ENCODE measurements at places on chromosomes 13 and 19.
A peak's percentile ranks its signal among the peaks of the same experiment; 100 is the strongest.

DNA sequence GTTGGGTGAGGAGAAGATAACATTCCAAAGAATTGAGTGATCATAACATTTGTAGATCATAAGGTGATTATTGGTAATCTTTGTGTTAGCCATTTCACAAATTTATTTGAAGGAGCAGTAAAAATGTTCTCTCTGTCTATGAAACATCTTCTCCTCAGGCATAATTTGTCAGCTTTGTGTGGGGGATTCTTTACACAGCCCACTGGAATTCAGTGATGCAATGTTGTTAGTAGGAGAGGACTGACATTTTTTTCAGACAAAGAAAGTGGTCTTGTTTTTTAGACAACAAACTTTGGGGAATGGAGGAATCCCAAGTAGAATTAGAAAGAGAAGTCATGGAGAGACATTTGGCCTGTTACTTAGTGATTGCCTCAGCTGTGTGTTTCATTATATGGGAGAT lies 100.3 kb downstream of the ITGBL1 start:
- DNase-seq = no peak

DNA sequence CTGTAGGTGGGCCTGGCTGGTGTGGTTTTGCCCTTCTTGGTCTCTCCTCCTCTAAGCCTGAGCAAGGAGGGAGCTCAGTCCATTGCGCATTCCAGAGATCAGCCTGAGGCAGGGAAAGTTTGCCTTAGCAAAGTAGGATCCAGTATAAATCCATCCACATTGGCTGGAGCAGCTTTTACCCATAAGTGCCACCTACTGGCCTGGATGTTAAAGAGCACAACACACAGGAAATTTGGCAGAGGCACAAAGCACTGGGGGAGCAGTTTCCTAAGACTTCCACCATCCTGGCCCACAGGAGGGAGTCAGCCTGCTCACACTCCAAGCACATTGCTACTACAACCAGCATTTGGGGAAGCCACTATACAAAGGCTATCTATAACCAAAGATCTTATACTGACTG lies 1124.2 kb downstream of the SLITRK1 start:
- no peak for DNase-seq

GRCh38 chr13:106183410-106184065 lies 351.9 kb downstream of the EFNB2 start:
- no peak for DNase-seq

DNA sequence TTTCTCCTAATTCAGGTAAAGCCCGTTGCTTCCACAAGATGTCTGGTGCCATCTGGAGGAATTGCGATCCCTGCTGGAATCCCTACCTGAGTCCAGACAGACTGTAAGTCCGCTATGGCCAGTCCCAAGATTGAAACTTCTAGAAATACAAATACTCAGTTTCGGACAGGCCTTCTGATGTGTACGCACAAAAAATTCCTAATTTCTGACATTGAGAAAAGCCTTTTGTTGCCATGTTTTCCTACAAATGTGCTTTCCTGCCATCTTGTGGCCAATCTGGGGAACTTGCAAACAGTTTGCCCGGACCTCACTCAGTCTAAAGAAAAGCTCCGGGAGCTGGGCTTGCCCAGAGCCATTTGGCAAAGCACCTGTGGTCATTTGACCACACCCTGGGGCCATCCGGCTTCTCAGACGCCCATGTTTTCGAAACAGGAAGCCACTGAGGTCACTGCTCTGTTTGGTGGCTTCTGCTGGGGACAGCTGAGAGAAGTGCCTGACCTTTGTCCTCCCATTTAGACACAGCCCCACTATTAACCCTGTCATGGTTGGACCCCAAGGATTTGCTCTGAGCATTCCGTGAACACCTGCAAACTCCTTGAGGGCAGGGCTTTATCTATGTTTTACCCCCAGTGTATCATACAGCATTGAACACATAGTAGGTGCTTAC lies 79.4 kb downstream of the SLC15A1 start:
- DNase-seq = peak; percentile 48

DNA sequence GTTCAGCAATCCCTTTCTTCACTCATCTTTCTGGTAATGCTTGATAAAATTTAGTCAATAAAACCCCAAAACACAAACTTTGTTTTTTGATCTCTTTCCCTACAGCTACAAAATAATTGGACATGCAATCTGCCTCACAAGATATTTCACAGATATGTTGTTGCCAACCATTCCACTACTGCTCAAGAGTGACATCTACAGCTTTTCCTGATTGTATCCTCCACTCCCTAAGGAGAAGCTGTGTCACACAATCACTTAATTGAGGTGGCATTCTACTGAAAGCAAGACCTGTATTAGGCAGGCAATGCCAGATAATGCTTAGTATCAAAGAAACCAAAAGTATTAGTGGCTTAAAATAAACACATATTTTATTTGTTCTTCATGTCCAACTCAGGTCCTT lies 1646.2 kb upstream of the SPRY2 start:
- no peak for DNase-seq

DNA sequence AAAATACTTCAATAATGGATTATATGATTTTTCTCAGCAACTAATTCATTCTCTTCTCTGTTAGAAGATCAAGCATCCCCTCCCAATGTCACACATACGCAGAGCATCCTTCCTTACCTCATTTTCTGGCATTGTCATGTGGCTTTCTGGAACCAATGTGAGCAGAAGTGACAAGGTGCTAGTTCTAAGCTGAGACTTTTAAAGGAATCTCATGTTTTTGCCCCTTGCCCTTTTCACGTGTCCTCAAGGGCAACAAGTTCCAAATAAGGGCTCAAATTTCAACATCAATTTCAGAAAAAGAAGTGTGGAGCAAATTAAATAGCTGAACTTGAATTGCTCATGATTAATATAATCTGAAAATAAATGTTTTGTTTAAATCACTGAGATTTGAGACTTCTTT lies 4.6 kb upstream of the PRR20A start:
- no peak for DNase-seq

DNA sequence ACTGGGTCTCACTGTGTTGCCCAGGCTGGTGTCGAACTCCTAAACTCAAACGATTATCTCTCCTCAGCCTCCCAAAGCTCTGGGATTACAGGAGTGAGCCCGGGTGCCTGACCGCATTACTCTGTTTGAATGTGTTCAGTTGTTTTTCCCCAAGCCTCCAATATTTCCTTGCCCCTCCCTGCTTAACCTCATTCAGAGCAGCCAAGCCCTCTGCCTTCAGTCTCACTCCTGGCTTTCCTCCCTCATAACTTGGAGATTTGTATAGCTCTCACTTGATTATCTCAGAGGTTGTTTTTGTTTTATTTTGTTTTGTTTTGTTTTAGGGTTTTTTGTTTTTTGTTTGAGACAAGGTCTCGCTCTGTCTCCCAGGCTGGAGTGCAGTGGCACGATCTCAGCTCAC lies 11.4 kb downstream of the EPHX3 start:
- no peak for DNase-seq

DNA sequence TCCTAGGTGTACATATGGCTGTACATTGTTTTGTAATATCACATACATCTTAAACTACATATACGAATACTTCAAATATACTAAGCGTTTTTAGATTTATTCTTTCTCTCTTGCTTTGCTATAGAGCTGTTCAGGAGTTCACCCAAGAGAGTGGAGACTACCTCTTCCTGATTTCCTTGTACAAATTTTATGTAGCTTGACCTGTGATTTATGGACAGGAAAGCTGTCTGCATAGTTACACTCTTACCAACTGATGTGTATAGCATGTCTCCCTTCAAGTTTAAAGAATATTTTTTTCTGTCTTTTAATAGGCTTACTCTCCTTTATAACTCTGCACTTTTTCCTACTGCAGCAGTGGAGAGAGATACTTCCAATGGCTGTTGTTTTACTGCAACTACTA lies 428.7 kb downstream of the NDFIP2 start:
- DNase-seq = no peak

- DNase-seq = no peak
Measured at GRCh38 chr19:32403291-32403995, 2.1 kb upstream of the DPY19L3 start.

DNA sequence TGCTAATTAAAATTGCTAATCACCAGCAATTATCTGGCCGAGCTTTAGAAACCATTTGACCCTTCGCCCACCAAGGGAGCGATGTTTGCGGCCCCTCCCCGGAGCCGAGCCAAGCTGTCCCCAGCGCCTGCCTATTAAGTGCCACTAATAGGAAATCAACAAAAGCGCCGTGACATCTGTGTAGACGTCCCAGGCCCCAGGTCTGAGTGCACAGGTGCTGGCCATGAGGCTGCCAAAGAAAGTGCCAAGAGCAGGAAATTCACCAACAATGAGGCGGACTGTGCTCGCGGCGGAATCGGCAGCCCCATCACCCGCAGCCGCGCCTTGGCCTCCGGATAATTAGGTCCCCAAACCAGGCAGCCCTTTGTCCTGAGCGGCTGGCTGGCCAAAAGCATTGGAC lies 44.5 kb upstream of the SPACA7 start:
- no peak for DNase-seq

GRCh38 chr13:108960006-108960405 lies 330.6 kb downstream of the MYO16 start:
- DNase-seq = no peak

- DNase-seq = no peak
Measured at GRCh38 chr13:43830497-43830881, 43.7 kb upstream of the ENOX1 start.

DNA sequence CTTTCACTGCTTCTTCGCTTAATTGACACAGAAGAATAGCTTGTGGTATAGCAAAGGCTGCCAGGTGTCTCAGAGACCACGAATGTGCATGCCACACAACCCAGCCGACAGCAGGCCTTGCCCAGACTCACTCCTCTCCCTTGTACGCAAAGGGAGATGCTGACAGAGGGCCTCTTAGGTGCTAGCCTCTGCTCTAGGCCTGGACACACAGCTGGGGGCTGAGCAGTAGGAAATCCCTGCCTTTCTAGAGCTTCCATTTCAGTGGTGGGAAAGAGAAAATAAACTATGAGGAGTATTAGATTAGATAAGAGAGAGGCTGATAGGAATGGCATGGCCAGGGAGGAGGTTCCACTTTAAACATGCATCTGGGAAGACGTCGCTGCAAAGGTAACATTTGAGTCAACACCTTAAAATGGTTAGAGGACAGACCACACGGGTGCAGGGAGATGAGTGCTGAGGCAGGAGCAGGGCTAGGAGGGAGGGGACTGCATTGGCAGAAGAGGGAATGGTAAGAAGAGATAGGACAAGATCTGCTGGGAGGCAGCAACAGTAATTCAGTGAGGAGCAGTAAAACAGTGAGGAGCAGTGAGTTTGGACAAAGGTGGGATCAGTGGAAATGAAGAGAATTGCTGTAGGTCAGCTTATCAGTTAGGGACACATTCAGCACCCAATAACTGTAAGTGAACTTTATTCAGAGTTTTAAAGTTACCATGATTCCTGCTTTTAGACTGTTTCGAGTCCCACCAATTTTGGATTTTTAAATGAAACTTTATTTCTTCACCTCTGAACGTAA lies 100.0 kb downstream of the RNF17 start:
- no peak for DNase-seq

GRCh38 chr13:99516153-99516929 lies 15.1 kb downstream of the TM9SF2 start:
- no peak for DNase-seq

- no peak for DNase-seq
Measured at GRCh38 chr13:51481656-51482055, 28.8 kb upstream of the INTS6 start.

DNA sequence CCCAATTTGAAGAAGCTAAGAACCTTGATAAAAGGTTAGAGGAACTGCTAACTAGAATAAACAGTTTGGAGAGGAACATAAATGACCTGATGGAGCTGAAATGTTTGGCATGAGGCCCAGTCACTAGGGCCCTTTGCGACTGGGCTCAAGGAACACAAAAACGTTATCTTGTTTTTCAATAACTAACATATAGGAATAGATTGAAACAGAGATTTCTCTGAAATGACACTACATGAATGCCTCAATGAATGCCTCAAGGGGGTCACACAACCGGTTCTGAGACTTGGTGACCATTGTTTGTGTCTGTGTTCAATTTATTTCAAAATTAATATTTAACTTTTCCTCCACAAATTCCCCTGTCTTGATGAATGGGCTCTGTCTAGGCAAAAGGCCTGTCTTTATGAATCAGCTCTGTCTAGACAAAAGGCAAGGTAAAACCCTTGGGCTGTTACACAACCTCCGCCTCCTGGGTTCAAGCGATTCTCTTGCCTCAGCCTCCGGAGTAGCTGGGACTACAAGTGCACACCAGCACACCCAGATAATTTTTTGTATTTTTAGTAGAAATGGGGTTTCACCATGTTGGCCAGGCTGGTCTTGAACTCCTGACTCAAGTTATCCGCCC lies 932 bp upstream of the ZNF486 start:
- no peak for DNase-seq

GRCh38 chr13:52852444-52852843 lies 4.0 kb upstream of the PCDH8 start:
- no peak for DNase-seq

DNA sequence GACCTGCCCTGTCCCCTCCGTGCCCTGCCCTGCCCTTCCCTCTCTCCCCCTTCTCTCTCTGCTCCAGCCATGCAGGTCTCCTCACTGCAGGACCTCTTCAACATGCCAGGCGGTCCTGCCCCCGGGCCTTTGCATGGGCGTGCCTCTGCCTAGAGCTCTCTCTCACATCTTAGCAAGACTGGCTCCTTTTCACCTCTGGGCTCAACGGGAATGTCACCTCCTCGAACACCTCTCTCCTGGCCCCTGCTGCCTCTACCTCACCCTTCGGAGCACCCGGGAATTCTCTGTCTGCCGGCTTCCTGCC lies 5.6 kb downstream of the MFSD12 start:
- no peak for DNase-seq

GRCh38 chr19:31057476-31057875 lies 291.8 kb downstream of the TSHZ3 start:
- DNase-seq = no peak

GRCh38 chr19:9836021-9836420 lies 903 bp downstream of the PIN1 start:
- peak; percentile 35 for DNase-seq

DNA sequence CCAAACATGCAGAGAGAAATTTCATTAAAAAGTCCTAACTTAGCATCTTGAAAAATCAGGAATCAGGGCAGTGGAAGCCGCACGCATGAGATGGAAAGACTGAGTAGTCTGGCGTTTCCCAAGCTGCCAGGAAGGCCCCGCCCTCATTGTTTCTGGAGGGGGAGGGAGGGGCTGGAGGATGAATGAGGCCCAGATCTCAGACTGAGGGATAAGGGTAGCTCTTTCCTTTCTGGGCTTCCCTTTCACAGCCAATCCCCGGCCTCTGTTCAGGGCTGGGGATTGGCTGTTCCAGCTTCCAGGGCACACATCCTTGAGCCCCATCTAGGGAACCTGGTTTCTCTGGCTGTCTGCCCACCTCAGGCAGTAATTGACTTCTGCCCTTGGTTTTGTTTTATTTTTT lies 7.3 kb downstream of the C19orf53 start:
- peak; percentile 91 for DNase-seq

DNA sequence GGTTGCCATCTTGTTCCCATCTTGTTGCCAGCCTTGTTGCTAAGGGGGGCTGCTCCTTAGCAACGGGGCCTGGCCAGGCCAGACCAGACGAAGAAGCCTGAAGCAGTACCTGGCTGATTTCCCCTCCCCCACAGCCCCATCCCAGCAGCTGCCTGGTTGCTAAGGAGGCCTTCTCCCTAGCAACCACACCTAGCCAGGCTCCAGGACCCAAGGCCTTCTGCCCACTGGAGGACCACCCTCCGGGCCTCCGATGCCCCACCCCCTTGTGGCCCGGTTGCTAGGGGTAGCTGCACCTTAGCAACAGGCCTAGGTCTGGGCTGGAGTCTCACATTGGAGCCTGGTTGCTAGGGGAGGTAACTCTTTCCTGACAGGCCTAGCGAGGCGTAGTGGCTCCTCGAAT lies 3.9 kb downstream of the PRRG2 start:
- no peak for DNase-seq

Data from MG63 (cell line).